H9 (cell line): ENCODE measurements at places on chromosomes 12 and 14.

DNA sequence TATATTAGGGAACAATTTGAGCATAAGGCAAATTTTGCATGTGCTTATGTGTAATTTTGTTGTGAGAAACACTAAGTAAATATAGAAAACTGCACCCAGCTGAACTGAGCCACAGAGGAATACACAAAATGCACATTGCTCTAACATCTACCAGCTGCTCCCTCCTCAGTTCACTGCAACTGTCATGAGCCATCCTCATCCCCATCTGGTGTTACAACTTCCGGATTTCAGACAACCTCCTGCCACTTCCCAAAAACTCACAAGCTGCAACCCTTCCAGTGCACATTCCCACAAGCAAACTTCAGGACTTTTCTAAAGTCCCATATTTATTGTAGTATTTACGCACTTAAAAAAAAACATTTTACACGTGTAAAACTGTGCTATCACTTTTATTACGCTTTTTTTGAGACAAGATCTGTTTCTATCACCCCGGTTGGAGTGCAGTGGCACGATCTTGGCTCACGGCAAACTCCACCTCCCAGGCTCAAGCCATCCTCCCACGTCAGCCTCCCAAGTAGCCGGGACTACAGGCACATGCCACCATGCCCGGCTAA, 169.1 kb upstream of the TBX3 start:
- no peak for DNase-seq

GRCh38 chr14:44612002-44612401, 104.9 kb upstream of the FSCB start:
- no peak for DNase-seq

DNA sequence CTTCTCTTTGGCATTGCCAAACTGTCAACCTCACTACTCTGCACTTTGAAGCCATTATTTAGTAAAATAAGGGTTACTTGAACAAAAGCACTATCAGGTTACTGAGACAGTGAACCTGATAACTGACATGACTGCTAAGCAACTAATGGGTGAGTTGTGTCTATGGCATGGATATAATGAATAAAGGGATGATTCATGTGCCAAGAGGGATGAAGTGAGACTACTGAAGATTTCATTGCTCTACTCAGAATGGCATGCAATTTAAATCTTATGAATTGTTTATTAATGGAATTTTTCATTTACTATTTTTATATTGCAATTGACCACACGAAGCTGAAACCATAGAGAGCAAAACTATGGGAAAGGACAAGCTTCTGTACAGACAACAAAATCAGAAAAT, 74.4 kb downstream of the CEP128 start:
- DNase-seq, result no peak

- no peak for DNase-seq
Measured at GRCh38 chr12:82963956-82964355, 277.2 kb downstream of the TMTC2 start.

DNA sequence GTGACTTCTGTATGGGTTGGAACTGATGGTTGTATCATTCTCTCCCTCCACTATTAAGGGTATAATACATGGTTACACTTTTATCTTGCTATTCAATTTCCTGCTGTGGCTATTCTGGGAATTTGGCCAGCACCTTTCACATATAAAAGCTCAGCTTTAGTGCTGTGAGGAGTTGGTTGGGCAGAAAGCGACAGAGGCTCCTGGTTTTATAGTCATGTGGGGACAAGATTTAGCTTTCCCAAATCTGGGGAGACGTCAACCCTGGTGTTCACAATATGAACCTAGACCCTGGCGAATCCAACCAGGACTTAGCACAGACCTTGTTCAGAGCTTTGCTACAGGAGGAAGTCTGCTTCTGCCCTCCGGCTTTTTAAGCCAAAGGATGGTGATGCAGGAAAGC, 36.5 kb downstream of the FOS start:
- no peak for DNase-seq

DNA sequence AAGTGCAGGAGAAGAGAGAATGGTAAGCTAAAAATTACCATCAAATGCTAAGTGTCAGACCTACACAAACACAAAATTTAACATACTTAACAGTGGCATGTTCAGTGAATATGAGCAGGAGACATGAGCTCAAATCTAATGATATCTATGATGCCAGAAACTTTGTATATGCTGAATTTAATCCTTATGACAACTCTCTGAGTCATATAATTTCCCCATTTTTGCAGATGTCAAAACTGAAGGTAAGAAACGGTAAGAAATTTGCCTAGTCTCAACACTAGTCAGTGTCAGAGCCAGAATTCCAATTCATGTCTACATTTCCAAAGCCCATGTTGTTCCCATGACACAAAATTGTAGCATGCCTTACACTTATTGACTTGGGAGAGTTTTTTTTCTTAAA, 375.8 kb downstream of the APAF1 start:
- no peak for DNase-seq

DNA sequence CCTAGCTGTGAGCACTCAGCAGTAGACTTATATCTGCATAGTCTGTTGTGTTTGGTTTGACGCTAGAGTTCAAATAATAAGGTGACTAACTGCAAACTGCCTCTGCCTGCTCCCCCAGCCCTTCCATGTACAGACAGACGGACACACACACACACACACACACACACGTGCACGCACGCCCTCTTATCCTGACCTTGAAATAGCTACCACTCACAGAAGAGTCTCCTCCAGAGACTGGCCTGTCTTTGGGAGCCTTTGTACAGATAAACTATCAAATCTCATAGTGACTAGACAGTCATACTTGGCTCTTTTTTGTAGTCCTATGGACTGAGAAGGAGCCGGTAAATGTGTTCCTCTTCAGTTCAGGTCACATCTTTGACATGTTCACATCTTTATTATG, 158.4 kb downstream of the FBXL14 start:
- DNase-seq, result no peak

- no peak for DNase-seq
Measured at GRCh38 chr12:113659416-113659815, 187.7 kb upstream of the LHX5 start.

- DNase-seq, result no peak
Measured at GRCh38 chr14:63713764-63714163, 14.1 kb downstream of the SGPP1 start.
